OCI-M1 (cell line): ENCODE measurements at places on chromosomes 1 and 21.

DNA sequence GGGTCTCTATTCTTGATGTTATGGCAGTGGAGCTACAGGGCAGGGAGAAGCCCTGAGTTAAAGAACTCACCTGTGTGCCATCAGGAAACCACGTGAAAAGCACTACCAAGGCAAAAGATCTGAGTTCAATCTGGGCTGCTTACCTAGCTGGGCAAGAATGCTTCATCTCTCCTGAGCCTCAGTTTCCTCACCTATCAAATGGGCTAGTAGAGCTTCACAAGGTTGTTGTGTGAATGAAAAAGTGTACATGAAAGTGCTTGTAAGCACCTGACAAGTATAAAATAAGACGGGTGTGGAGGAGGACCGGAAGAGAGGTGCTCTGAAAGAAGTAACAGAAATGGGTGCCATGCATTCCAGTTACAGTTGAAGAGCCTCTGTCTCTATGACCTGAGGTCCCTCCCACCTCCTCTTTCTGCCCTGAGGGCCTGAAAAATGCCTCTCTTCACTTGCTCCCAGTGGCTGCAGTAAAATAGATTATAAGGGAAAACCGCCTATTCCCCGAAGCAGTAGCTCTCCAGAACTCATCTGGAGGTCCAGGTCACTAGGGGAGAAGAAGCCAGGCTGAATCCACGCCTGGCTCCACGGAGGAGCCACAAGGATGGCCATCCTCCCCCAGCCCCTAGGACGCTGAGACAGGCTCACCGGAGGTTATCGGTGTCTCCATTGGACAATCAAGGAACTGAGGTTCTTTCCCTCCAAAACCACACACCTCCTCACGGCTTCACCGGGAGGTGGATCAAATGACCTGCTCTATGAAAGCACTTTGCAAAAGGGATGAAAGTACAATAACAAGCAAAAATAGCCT, 1.4 kb downstream of the GPR161 start:
- no peak for DNase-seq

- DNase-seq: no peak
Measured at GRCh38 chr21:28867401-28867800, 125.3 kb downstream of the LTN1 start.

DNA sequence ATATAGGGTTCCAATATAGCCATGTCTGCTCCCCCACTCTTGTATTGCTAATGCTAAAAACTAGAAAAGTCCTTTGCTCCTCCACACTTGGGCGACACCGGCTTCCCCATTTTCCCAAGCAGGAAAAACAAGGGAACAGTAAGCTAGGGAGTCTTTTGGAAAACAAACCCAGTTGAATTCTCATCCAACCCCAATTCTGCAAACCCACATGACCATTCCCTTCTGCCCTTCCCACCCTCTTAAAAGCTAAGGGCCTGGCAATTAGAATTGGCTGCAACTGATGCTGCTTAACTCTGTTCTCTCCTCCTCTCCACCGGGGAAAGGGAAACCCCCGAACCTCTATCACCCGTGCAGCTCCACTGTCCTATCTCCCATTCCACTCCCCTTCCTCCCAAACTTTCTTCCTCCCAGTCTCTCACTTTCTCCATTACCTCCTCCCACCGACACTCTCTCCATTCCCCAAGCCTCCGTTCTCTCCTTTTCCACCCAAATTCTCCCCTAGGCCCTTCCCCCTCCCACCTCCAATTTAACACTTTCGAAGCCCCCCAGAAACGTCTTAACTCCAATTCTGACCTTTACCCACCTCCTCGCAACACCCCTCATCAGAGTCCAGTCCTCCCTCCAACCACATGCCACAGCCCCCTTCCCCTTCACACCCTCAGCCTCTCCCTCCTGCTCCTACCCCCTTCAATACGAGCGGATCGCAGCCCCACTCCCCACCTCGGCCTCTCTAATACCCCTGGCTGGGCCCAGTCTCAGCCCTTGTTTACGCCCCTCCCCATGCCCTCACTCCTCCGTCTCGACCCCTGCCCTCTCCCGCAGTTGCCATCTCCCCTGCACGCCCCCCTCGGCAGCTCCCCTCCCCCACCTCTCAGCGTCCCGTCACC, 701 bp downstream of the DEDD start:
- DNase-seq: peak; percentile 64

- DNase-seq: peak; percentile 99
Measured at GRCh38 chr1:153343811-153344717, 4.6 kb downstream of the PGLYRP4 start.

DNA sequence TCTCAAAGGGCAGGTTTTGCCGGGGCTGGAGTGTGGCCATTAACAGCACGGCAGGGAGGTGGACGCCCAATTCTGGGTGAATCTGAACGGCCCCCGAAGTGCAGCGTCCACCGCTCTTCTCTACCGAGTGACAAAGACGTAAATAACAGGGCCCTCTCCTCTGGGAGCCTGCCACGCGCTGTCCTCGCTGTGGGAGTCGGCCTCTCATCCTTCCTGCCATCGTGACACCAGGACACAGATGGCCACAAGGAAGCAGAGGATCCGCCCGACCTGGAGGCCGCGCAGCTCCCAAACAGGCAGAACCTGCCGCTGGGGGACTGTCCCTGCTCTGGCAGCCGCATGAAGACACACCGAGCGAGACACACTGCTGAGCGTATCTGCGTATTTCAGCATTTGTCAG, 12.1 kb upstream of the CDK11B start:
- DNase-seq: no peak

- DNase-seq: no peak
Measured at GRCh38 chr1:56295949-56296929, 283.1 kb downstream of the PLPP3 start.

DNA sequence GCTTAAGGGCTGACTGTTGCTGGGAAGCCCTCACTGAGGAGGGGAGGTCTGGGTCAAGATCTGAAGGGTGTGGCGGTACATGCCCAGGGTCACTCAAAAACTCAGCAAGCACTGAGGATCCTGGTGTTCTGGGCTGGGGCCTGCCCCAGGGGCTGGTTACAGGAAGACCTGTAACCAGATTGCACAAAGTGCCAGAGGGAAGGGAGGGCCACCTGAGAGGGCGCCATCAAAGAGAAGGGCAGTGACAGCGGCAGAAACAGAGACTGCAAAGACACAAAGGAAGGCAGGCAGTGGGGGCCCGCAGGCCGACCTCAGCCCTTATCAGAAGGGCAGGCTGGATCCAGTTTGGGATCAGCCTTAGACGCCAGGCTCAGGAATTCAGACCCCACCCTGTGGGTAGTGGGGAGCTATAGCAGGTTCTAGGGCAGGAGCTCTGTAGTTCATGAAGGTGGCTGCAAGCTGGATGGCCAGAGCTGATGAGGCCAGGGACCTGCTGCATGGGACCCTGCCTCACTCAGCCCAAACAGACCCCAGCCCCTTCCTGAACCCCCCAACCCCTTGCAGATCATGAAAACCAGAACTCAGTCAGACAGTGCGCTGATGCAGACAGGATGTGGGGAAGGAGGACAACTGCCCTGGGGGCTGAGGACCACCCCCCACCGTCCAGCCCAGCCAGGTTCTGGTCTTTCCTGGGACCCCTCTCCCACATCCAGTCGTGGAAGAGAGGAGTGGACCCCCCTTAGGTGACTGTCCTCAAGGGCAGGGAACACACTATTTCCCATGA, 3.9 kb downstream of the SH2D5 start:
- no peak for DNase-seq

DNA sequence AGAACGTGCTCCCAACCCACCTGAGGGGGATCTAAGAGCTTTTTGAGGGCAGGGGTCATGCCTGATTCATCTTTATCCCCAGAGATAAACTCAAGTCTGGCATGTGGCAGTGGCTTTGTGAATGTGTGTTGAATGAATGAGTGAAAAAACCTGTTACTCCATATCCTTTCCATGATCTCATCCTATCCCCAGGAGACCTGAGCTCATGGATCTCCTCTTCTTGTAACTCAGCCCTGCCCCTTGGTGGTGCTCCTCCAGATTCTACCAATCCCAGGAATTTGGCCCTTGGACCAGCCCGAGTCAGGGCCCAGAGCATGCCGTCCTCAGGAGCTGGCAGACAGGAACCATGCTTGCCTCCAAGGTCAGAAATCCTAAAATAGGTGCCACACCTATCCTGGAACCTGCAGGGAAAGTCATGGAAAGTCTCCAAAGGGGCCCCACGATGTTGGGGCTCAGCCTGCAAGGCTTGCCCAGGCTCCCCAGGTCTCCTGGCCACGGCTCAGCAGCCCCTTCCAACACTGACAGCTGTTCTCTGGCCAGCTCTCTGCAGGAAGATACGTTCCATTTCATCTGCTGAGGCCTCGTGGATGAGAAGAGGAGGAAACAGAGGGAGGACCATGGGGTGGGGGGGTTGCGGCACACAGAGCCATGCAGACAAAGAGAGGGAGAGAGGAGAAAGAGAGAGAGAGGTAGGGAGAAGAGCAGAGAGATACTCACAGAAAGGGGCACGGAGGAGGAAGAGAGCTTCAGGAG, 214.6 kb downstream of the TRABD2B start:
- no peak for DNase-seq

DNA sequence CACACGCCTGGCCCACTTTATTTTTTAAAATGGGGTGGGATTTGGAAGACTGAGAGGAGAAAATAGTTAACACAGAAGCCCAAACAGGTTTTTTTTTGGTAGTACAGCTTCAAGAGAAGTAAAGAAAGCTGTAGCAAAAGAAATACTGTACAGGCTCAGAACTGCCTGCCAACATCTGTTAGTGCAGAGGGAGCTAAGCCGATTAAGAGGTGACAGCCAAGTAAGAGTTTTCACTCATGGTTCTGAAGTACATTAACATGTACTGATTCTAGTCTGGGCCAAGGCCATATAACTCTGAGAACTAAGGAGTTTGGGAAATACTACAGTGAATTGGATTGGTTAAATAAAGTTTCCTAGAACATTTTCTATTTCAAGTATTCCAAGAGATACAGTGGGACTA, 51.6 kb downstream of the EIF2B3 start:
- DNase-seq: no peak

DNA sequence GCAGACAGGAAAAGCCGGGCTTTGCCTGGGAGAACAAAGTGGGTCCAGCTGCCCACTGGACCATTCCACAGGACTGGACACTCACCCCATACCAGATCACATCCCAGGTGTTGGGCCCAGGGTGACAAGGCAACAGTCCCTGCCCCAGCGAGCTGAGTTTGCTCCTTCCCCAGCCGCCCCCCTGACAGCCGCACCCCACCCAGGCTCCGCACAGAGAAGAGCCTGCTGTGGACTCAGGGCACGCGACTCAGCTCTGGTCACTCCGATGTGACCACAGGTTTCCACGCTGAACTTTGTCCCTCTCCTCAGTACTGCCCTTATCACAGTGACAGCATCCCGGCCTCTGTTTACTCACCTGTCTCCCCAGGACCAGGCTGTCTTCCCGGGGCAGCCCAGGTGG, 1.2 kb downstream of the BMP8B start:
- DNase-seq: no peak

- DNase-seq: no peak
Measured at GRCh38 chr1:116394270-116394669, 21.2 kb downstream of the ATP1A1 start.

GRCh38 chr1:26358411-26359384, 4.8 kb upstream of the CRYBG2 start:
- peak; percentile 42 for DNase-seq
